GM03348 (cell line): ENCODE measurements at places on chromosomes 5 and 9.
A peak's percentile ranks its signal among the peaks of the same experiment; 100 is the strongest.

GRCh38 chr9:126495411-126496180, 118.1 kb upstream of the LMX1B start:
- DNase-seq = no peak

DNA sequence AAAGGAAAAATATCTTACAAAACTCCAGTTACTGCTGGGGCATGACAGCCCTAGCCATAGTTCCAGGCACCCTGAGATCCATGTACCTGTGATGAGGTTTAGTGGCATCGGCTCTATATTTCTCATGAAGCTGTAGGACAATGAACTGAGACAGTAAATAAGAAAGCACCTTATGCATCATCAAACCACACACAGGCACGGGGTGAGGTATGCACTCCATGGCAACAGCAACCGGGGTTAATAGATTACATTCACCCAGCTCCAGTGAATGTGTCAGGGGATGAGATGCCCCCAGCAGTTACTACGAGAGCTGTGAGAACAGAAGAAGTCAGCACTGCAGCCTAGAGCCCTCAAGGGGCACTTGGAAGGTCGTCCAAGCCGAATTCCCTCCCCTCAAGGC, 162.0 kb upstream of the S1PR3 start:
- no peak for DNase-seq

GRCh38 chr9:99746406-99746805, 75.3 kb upstream of the NR4A3 start:
- no peak for DNase-seq

GRCh38 chr5:149240354-149240998, 31.2 kb upstream of the AFAP1L1 start:
- DNase-seq = no peak

DNA sequence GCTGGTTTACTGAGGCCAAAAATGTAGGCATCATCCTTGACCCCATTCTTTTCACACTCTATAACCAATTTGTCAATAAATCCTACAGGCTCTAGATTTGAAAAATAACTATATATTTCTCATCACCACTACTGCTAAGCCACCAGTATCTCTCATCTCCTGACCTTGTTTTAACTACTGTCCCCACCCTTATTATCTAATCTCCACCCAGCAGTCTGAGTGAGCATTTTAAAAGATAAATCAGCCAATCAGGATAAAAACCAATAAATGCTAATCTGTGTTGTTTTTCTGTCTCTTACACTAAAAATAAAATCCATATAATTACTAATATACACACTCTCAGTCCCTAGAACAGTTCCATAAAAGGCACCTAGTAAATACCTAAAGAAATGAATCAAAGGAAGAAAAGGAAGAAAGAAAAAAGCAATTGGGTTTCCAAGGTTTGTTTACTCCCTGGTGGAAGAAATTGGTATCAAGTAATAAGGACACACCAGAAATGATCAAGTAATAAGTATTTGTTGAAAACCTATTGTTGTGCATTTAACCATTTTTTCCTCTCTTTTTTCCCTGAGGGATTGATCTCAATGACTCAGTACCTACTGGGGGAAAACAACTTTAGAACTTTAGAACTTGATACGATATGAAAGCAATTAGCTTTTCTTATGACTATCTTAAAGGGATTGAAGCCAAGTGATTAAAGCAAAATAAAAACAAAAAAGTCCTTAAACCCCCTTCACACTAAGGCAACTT, 19.3 kb downstream of the MRPS27 start:
- no peak for DNase-seq

- DNase-seq = no peak
Measured at GRCh38 chr5:127111112-127111511, 37.8 kb upstream of the C5orf63 start.

GRCh38 chr9:3888497-3888858, 362.7 kb upstream of the RFX3 start:
- DNase-seq = no peak

DNA sequence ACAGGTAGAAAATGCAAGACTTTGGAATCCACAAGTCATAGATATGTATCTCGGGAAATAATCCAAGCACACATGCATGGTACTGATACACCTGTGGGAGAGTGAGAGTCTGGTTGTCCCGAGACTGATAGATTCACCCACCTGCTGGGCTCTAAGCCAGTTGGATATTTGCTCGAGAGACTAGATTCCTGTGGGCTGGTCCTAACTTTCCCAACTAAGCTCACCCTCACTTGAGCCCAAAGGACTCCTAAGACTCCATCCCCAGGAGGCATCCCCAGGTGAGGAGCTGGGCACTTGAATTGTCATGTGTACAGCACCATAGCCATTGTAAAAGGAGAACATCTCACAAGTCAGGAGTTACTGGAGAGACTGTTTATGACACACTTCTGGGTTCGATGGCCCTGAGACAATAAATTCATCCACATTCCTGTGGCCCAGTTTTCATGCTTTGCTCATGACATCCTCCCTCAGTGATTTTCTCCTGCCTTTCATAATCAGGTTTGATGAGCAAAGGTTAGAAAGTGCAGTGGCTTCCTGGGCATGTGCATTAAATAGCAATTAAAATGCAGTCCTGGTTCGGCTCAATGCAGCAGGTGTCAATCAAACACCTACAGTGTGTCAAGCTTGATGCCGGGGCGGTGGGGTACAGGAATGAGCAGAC, 18.1 kb downstream of the SLC1A1 start:
- peak; percentile 63 for DNase-seq

GRCh38 chr9:70106571-70106970, 62.9 kb downstream of the MAMDC2 start:
- no peak for DNase-seq

DNA sequence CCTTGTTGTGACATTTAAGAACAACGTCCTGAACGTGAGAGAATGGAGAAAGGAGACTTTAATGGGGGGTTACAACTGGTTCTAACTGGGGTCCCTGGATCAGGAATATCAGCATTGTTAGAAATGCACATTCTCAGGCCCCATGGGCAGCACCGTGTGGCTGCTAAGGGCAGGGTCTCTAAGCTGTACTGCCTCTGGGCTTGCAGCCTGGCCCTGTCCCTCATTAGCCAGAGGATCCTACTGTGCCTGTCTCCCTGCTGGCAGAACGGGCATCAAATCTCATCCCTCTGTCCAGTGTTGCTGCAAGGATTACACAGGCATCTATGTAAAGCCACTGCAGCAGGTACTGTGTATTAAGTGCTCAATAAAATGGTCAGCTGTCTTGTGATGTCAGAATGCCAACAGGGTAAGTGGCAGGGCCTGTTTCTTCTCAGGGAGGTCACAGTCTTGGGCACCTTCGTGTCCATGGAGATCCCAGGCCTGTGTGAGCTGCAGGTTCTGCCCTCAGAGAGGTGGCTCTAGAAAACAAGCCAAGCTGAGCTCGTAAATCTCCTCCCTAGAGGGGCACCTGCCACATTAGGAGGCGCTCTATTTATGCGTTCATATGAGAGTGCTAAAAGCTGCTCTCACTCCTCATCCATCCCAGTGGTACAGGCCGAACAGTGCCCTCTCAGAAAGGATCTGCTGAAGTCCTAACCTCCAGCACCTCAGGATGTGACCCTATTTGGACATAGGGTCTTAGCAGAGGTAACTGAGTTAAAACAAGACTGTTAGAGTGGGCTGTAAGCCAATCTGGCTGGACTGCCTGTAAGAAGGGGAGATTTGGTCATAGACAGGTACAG, 210.5 kb downstream of the GADD45G start:
- no peak for DNase-seq

- DNase-seq = peak; percentile 47
Measured at GRCh38 chr5:43422143-43422542, 10.0 kb upstream of the CCL28 start.

DNA sequence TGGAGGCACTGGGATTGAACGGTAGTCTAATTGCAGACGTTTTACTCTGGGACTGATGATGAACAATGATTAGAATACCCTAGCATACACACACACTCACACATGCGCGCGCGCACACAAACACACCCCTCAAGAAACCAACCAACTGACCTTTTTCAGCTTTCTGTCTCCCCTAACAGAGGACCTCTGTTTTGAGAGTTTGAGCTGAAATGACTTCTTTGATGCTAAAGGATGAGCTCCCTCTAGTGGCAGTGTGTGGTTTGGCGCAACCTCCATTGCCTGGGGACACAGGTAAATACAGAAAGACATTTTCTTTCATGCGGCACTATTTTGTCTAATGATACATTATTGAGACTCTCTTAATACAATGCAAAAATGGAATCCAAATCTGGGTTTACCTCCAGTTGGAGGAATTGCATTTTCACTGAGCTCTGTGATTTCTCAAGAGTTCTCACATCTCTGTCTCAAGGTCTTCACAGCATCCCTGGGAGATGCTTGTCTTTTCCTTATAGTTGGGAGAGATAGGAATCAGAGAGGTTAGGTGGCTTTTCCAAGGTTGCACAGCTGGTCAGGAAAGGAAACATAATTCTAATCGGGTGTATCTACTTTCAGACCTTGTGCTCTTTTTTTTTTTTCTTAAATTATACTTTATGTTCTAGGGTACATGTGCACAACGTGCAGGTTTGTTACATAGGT, 187.5 kb downstream of the TMEM38B start:
- peak; percentile 61 for DNase-seq

DNA sequence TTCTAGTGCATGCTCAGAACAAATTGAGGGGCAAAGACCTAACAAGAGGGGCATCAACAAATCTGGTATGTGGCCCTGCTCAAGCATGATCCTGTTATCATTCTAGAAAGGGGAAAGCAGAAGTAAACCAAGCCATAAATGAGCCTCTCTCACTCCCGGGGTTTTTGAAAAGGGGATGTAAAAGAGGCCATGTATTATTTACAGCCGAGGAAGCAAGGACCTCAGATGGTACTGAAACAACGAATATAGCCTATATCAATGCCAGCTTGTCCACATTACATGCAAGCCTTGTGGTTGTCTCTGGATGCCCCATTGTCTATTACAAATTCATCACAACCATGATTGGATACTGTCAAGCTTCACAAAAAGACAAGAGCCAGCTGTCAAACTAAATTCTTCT, 211.3 kb downstream of the DCP2 start:
- DNase-seq = no peak

GRCh38 chr9:83294816-83295215, 231.9 kb upstream of the RASEF start:
- no peak for DNase-seq

DNA sequence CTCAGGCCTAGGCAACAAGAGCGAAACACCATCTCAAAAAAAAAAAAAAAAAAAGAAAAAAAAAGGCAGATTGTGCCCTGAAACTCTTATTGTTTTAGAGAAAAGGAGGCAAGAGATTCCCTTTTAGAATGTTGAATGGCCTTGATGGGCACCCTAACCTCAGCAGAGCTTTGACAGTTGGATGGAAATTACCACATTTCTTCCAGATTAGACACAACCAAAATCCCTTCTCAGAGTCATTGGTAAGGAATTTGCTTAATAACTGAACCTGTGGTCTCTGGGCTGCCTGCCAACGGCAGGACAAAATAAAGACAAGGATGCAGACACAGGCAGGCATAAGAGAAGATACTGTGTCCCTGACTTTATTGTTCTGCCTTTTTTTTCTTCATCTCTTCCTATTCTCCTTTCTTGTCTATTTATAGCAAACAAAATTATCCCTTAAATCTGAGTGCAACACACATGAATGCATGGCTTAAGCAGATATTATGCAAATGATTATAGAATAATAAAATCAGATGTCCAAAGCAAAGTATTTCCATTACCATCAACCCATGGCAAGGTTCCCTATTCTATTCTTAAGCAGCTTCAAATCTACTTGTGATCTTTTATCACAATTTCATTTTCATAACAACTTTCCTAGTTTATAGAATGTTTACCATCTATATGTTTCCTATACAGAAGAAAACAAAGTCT, 37.3 kb upstream of the TRIO start:
- DNase-seq = peak; percentile 75

DNA sequence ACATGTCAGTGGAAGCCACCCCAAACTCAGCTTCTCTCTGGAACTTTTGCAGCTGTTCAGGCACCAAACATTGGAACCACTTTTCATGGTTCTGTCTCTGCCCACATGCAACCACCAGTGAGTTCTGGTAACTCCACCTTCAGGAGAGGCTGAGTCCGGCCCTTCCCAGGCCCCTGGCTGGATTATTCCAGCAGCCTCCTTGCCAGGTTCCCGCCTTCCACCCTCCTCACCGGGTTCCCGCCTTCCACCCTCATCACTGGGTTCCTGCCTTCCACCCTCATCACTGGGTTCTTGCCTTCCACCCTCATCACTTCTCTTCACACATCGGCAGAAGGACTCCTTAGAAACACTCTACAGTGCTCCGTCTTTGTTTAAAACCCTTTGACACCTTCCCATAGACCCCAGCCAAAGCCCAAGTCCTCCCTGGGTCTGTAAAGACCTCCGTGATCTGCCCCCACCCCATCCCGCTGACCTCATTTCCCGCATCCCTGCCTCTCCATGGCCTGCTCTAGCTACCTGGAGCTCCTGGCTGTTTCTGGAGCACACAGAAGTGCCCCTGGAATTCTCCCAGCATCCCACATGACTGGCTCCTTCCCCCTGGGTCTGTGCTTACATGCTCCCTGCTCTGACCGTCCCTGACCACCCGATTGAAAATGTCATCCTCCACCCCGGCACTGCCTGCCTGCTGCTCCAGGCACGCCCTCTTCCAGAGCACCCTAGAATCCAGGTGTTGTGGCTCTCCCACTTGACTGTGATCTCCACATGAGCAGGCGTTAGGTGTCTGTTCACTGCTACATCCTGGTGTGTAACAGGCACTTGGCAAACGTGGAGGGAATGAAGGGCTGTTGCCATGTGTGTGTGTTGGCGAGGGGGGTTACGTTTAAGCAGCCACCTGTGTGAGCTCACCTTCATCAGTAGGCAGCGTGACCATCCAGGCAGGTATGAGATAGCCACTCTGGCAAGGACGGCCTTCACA, 17.7 kb downstream of the ROPN1L start:
- DNase-seq = no peak

DNA sequence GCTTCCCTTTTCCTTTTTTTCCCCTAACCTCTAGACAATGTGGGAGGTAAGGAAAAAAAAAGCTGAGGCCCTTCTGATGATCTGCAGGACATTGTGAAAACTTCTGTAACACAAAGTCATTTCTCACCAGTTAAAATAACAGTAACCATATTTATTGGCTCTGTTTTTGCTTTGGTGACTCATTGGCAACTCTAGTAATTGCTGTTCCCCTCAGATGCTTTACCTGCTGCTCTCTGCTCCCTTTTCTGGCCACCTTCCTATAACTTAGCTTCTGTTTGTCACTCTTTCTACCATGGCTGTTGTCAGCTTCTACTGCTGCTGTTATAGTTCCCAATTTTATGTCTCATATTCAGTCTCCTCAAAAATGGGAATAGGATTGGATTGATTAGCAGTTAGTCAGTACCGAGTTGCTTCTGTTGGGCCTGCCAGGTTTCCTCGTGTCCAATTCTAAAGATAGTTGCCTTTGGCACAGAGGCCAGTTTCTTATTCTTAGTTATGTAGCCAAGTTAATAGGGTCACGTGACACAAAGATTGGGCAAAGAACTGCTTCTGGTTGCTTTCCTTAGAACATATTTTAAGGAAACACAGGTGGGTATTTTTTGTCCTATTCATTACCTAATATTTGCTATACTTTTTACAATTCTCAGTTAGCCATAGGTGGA, 16.8 kb downstream of the SCAMP1 start:
- DNase-seq = peak; percentile 11

DNA sequence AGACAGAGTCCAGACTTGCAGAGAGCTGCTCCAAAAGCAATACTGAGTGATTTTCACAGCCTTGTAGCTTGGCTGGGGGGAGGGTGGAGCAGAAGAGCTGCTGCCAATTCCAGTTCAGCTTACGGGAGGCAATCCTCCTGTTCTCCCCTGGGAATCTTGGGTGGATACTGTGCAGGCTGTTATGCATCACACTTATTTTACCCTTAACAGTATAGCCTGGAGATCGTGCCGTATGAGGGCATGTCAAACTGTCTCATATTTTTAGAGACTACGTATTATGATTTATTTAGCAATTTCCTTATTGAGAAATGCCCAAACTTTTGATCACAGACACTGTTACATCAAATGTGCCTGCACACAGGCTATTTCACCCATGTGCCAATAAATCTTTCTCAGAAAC, 85.2 kb downstream of the BASP1 start:
- peak; percentile 20 for DNase-seq
